ENCODE measurements at places on chromosomes 16 and 17.

DNA sequence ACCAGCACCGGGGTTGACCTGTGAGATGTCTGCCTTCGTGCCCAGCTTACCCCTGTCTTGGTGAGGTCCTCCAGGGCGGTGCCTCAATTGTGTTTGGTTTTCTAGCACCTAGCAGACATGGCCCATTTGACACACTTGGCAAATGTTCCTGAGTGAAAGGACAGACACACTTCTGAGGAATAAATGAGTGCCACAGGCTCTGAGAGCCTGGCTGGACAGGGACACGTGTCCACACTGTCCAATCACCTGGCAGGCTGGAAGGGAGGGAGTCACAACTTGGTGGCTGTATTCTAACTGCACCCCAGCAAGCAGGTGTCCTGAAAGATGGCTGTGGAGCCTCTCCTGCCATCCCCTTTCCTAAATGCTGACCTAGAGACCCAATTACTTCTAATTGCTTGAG, 7.4 kb downstream of the MAP3K14 start:
- DNase-seq, result no peak

DNA sequence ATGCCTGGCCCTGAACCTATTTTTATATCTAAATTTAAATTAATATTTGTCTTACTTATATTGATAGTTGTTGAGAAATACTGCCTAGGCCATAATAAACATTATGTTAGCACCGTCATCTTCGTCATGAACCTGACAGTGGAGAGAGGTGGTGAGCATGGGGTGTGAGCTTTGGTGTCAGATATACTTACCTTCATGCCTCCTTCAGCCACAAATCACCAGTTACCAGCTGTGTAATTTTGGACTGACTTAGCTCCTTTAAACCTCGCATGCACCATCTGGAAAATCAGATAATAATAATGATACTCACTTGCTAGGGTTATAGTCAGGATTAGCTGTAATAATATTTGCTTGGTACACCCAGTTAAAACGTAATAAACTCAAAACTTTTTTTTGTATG, 35.0 kb downstream of the SNX29 start:
- no peak for DNase-seq

GRCh38 chr17:60229188-60229802, 79.5 kb downstream of the CA4 start:
- DNase-seq, result no peak

GRCh38 chr16:73064212-73064993, 16.5 kb upstream of the ZFHX3 start:
- DNase-seq, result no peak

DNA sequence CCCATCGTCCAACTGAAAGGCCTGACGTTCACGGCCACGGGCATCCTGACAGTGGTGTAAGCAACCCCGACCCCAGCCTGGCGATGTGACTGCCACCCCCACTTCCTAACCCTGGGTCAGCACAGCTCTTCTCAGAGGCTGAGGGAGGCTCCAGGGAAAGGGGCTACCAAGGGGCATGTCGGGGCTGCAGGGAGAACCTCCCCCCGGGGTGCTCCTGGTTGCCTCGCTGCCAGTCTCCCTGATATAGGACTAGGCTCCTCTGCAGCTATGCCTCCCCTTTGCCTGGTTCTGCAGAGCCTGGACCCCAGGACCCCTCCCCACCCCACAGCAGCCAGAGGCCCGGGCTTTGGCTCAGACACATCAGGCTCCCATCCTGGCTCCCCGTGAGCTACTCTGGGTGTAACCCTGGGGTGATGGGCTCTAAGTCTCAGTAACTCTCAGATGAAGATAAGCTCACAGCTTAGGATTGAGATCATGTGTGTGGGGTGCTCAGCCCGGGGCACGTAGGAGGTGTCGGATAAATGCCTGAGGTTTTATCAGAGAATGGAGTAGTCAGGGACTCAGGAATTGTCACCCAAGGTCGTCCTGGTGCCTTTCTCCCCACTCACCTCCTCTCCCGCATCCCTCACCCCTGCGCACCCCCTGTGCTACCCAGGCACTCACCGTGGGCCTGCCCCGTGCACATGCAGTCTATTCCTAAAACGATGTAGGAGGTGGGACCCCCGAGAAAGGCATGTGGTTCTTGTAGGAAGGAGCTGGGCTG, 10.6 kb downstream of the ITGAD start:
- no peak for DNase-seq

DNA sequence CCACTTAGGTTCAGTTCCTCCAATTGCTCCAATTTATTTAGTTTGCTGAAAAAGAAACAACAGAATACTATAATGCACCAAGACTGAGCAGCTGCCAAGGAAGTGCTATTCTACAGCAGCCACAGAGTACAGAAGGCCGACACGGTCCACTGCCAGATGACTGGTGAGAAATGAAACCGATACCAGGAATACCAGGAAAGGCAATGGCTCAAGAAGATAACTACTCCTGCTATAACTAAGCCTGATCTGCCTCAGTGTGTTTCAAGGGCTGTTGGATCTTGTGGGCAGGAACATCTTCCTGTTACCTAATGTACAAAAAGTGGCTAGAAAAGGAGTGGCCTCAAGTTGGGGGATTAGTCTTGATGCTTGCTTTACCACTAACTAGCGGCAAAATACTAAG, 32.8 kb downstream of the MARVELD3 start:
- no peak for DNase-seq

GRCh38 chr17:2174014-2174413, 119.1 kb downstream of the HIC1 start:
- DNase-seq, result no peak

DNA sequence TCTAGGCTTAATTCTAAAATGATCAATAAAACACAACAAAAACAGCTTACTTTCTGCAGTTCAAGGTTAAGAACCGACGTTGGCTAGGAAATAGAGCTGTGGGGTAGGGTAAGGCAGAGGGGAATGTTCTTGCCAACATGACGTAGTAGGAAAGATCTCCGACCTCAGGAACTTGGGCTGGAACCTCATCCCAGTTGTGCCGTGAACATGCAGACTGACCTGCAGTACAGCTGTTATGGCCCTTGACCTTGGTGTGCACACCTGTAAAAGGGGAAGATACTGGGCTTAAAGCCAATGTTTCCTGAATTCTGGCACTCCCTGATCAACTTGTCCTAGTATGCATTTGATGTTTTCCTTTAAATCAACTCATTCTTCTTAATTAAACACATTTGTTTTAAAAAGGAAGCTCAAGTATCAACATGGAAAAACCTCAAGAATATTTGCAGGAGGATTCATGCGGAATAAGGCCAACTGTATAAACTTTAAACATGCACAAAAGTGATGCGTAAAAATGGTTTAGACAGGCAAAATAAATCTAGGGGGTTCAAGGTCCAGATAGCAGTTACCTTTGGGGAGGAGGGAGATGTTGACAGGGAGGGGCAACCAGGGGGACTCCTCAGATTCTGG, 14.2 kb upstream of the SLC6A2 start:
- DNase-seq, result no peak

GRCh38 chr16:69064764-69065313, 40.6 kb upstream of the HAS3 start:
- no peak for DNase-seq

DNA sequence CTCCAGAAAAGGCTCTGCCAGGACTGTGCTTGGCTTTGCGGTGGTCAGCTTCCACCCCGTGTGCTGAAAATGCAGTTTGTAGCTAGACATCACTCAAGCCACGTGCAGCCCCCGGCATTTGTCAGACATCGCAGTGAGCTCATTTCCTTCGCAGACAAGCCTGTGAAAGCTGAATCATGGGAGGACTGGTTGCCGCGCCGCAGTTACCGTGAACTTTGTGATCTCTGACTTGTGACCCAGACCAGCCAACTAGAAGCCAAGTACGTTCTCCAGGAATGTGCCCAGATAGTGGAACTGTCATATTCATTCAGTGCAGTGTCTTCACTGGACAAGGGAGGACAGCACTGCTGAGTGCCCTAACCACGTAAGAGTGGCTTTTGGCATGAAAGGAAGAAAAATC, 58.1 kb downstream of the NDE1 start:
- no peak for DNase-seq

- no peak for DNase-seq
These were observed 40.3 kb upstream of the CRHR1 start for GRCh38 chr17:45743626-45744326.

DNA sequence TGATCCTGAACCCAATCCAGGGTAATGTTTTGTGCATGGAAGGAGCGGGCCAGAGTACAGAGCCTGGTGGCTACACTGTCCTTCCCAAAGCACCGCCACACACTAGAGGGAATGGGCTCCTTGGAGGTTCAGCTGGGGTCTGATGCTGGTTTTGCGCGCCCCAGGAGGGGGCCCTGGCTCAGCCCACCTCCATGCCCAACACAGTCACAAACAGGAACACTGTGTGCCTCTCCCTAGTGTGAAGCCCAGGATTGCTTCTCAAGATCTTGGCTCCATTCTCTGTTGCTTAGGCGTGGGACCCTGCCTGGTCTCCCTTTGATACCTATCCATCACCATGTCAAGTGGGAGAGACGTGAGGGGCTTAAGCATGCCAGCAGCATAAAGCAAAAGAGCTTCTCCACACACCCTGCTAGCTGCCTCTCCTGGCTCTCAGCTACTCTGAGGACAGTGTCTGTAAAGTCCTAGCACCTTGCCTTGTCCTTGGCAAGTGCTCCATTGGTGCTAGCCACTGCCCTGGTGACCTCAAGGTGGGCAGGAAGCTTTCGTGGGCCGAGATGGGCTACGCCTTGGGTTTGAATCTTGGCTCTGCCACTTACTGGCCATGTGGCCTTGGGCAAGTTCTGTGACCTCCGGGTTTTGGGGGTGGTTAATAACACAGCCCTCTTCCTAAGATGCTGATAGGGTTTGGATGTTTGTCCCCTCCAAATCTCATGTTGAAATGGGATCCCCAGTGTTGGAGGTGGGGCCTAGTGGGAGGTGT, 122.2 kb downstream of the C16orf78 start:
- DNase-seq, result no peak

- no peak for DNase-seq
These were observed 19.9 kb upstream of the C16orf87 start for GRCh38 chr16:46850619-46851555.

GRCh38 chr16:68972013-68972412, 128.7 kb downstream of the TANGO6 start:
- DNase-seq, result no peak

DNA sequence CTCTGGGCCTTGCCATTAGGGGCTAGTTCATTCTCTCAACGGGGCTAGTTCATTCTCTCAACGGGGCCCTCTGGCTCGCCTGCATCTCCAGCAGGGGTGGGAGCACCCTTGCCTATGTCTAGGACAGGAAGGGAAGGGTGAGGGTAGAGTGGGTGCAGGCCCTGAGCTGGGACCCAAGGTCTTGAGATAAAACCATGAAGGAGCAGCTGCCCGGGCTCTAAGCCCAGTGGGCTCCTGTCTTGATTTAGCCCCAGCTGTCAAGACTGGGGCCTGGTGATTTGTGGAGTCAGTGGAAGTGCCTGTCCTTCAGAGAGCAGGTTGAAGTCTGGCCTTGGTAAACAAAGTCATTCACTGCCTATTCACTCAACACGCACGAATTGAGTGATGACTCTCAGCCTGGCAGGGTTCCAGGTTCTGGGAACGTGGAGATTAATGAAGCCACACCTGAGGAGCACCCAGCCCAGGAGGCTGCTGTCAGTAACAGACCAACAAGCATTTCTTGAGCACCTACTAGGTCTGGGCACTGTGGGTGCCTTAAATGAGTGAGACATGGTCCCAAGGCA, 35.4 kb downstream of the WNT3 start:
- no peak for DNase-seq

DNA sequence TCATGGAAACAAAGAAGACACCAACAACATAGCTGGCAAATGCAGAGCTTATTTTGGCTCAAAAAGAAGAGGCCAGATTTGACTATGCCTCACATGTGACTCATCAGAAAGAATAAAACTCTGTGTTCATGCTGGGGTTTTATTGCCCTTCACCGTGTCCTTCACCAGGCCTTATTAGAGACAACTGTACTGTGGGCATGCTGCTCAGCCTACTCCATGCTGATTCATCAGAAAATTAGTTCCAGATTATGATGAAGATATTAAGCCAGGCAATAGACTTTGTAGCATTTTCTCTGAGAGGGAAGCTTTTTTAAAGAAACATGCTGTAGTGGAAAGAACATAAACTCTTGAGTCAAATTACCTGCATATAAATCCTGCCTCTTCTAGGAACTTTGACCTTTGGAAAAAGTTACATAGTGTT, 89.8 kb downstream of the CYB561 start:
- DNase-seq, result no peak

GRCh38 chr17:4490109-4490591, 8.5 kb upstream of the SPNS2 start:
- no peak for DNase-seq

DNA sequence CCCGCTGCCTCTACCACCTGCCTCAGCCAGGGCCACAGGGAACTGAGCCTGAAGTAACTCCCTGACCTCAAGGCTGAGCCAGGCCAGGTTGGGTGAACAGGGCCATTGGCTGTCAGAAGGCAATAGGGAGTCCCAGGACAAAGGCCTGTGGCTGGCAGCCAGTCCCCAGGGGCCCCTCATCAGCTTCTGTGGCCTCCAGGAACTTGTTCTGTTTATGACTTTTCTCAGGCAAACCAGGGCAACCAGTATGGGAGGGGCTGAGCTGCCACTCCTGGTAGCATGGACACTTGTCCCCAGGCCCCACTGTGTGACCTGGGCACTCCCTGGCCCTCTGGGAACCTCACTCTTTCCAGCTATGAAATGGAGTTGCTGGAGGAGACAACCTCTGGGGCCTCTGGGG, 40.1 kb downstream of the CPNE2 start:
- no peak for DNase-seq

- DNase-seq, result no peak
These were observed 282.4 kb upstream of the EEF2KMT start for GRCh38 chr16:5379954-5380353.

GRCh38 chr16:59478838-59479237, 744.7 kb upstream of the GOT2 start:
- no peak for DNase-seq

- DNase-seq, result peak; percentile 61
These were observed 712 bp downstream of the TMEM256 start for GRCh38 chr17:7403043-7403726.

GRCh38 chr16:54657058-54657708, 273.5 kb upstream of the IRX5 start:
- DNase-seq, result no peak

DNA sequence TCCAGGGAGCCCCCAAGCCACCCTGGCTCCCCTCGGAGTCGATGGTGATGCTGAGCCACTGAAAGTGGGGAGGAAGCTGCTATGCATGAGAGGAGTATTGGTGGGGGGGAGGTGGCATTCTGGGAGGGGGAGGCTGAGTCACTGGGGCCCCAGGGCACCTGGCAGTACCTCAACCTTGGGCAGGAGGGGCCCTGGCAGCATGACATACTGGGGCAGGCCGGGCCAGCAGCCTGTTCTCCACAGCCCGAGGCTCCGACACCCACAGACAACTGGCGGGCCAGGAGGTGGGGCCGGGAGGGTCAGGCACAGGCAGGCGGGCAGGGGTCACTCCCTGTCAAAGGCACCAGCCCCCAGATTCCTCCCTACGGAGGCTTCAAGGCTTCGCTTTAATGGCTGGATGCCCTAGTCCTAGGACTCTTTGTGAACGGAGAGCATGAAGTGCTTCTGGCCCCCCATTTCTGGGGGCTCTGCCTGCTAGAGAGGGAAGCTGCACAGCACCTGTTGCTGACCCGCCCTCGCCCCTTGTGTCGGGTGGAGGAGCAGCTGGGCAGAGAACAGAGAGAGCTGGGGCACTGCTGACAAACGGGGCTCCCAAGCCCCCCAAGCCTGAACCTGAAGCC, 928 bp downstream of the CASKIN2 start:
- no peak for DNase-seq

Data from activated CD8-positive, alpha-beta memory T cell treated with anti-CD3 and anti-CD28 coated beads, Interleukin-2, amount 10 ng/mL, durations not matched to agents 7 days and 5 days (primary cell).